ENCODE measurements at places on chromosomes 6 and 20.
A peak's percentile ranks its signal among the peaks of the same experiment; 100 is the strongest.

GRCh38 chr20:25858495-25859425, 162.1 kb upstream of the ZNF337 start:
- no peak for DNase-seq

- DNase-seq: peak; percentile 70
Observed at GRCh38 chr6:160930547-160931377, 60.8 kb upstream of the MAP3K4 start.

DNA sequence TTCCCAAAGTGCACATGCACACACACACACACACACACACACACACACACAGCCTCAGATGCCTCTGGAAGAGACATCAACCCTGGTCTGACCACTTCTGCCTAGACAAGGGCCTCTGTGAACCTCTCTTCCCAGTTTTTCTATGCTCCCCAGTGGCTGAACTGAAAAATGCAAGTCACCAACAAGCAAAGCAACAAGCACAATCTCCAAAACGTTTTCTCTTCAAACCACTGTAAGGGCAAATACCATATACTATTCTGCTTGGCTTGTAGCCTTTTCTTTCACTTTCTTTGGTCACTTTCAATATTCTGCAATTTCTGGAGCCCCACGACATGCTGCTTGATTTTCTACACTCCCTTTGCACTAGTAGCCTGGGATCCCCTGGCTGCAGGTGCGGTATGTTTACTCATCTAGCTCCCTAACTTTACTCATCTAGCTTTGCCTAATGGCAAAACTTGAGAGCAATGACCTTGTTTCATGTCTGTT, 121.4 kb upstream of the DST start:
- DNase-seq: no peak

DNA sequence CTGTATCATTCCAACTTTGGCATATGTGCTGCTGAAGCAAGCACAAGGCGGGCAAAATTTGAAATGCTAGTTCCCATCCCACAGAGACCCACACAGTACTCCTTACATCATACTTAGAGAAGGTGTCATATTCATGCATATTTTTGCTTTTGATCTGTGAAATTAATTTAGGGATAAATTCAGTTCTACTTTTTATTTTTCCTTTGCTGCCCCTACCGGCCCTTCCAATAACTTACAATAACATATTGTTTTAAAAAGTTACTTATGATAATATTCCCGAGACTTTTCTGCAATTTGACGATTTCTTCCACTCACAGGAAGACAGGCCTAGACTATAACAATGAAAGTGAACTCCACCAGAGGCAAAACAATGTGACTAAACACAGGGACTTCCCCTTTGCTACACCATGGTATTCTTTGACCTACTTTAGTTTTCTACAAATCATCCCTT, 35.0 kb downstream of the SESN1 start:
- peak; percentile 28 for DNase-seq

DNA sequence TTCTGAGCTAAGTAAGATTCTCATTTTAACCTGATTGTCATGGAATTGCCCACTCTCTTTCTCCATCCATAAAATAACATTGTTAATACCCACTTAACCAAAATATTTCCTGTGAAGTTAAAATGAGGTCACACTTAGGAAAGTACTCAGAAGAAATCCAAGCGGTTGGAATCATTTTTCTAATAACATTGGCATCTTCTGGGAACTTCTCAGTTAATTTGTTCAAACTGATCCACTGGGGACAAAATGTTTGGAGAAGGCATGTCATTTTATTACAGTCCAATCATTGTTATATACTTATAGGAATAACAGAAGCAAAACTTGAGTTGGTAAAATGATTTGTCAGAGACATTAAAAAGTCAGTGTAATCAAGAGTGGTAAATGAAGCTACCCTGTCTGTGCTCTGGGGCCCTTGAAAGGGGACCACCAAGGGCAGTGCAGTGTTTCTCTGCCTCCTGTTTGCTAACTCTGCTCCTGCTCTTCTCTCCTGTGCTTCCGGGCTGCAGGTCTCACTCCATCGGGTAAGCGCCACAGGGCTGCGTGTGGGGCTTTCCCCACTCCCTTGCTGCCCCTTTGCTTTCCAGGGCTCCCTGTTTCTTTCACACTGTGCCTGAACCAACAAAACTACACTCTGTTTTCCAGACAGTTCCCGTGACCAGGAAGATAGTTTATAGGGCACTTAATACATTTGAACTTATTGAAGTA, 50.1 kb downstream of the HDDC2 start:
- no peak for DNase-seq

- no peak for DNase-seq
Observed at GRCh38 chr20:46316984-46317684, 8.8 kb upstream of the CDH22 start.

DNA sequence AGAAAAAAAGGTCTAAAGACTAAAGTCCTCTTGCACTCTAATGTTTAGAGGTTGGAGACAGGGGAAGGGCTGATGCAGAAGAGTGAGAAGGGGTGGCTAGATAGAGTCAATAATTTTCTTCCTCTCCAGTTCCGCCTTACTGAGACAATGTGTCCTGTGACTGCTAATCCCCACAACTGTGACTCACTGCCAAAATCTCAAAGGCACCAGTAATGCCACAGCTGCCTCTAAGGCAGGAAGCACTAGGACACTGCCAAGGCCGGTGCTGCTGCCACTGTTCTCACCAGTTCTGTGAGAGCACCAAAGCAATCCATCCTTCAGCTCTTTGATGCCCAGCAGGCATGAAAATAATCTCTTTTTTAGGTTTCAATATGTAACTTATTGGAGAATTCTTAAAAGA, 701.9 kb upstream of the MAP3K7 start:
- DNase-seq: no peak

GRCh38 chr6:37284781-37285180, 26.8 kb upstream of the TMEM217 start:
- no peak for DNase-seq

- DNase-seq: no peak
Observed at GRCh38 chr6:100138346-100139022, 144.5 kb upstream of the MCHR2 start.

Data from skin of body (tissue), 3 donors.